ENCODE measurements at places on chromosomes 7 and 10.

DNA sequence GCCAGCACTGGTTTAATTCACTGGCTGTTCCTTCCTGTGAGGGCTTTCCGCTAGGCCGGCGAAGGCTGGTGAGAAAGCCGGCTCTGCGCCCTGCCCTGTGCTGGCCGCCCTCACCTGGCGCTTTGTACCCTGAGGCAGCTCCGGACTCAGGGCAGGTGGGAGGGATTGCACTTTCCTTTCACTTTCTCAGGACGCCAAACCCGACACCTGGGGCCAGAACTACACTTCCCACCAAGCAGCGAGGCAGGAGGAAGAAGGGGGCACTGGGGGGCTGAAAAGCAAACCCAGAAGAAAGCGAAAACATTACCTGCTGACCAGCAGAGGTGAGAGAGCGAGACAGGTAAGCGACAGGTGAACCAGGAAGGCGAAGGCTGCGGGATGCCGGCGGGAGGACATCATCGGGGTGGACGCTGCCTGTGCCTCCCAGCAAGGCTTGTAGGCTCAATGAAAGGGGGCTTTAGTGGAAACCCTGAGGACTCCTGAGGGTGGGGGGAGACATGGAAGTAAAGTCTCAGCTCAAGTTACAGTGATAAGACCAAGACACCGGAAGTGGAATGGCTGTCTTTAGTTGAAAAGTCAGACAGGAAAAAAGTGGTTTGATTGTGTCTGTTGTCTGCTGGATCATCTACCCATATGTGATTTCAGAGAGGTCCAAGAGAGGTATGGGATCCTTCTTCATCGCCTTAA lies at the start of gene RAB19:
Gene RAB19, plus strand, starts transcription at position 181 of the 687 bp plus-strand sequence. CDS start 3,589 bp downstream, outside the sequence.
- DNase-seq = no peak

DNA sequence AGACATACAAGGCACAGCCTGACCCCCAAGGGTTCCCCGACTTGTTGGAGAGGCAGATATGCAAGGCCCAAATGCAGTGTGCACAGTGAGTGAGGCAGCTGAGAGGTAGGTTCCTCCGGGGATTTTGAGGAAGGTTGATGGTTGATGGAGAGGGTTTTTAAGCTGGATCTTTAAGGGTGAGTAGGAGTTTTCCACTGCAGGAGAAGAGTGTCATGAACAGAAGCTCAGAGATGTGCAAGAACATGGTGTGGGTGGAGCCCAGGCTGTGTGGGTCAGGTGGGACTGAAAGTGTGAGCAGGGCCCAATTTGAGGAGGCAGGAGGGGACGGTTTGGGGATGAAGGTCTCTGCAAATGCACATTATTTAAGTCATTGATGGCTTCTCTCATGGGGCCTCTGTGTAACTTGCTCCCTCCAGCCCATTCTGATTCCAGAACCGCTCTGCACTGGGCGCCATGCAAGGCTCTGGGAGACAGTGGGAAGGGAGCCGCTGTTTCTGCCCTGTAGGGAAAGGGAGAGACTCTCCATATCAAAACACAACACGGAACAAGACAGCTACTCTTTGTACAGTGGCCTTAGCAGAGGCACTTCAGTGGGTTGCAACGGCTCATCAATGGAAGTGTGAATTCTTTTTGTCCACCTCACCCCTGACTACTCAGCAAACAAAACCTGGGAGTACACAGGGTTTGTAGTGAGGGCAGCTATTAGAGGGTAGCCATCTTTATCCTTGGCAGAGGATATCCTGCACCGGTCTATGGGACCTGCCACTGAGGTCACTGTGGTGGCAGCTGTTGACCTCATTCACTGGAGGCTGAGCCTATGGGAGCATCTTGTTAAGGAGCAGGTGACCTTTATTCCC lies 29.7 kb downstream of the RAMP3 start:
- DNase-seq = no peak

GRCh38 chr7:158052381-158053060 lies 535.1 kb downstream of the PTPRN2 start:
- no peak for DNase-seq

- DNase-seq = no peak
Measured at GRCh38 chr7:139830292-139830691, 1.2 kb downstream of the TBXAS1 start.

DNA sequence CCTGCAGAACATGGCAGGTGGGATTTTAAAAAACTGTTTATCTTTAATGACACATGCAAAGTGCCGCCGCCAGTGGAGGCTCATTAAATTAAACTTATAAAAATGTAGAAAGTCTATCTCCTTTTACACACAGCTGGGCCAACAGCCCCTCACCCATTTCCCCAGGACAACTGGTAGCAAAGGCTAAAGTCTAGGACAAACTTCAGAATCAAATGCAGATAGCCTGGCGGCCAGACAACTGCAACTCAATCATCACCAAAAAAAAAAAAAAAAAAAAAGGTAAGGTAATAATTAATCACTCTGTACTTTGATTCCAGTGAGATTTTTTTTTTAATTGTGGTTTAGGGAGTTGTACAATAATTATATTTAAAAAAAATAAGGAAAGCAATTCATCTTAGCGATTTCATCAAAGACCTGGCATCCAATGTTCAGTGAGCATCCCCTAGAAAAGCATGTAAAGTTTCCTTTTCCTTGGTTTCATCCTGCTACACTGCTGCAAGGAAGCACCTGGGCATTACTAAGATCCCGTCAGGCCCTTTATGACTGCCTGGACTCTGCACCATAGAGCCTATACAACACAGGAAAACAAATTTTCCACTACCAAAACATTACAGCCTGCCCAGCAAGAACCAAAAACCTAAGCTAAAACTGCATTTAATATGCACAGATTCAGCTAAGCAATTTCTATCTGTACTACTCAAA lies 98.5 kb downstream of the GRB10 start:
- DNase-seq = no peak

DNA sequence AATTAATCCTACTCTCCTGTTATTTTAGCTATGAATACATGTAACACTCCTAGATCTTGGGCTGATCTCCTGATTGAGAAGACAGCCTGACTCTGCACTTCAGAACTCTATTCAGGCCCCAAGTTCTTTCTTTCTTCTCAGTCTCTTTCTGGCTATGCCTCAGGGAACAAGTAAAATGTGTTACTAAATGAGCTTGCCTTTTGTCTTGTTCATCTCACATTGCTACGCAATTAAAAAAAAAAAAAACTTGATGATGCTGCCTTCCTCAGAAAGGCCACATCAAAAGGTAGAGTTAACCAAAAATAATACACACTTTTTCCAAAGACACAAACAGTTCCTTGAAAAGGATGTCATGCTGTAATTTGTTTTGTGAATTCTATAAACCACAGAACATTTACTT lies 258.1 kb downstream of the TWIST1 start:
- DNase-seq = no peak

DNA sequence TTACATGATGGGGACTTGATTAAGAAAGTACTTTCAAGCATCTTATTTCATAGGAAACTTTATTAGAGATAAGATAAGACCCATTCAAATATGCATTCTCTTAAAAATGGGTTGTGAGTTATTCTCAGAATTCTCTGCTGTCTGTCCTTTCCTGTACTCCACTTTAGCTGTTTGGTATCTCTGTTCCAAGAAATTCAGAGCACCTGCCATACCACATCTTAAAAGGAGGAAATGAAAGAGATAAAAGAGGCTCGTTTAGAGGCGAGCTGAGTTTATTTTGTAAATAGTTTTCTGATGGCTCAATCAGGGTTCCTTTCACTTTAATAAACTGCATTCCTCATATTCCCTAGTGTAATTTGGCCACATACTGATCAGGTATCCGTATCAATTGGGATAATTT lies 87.2 kb downstream of the MDFIC start:
- no peak for DNase-seq

DNA sequence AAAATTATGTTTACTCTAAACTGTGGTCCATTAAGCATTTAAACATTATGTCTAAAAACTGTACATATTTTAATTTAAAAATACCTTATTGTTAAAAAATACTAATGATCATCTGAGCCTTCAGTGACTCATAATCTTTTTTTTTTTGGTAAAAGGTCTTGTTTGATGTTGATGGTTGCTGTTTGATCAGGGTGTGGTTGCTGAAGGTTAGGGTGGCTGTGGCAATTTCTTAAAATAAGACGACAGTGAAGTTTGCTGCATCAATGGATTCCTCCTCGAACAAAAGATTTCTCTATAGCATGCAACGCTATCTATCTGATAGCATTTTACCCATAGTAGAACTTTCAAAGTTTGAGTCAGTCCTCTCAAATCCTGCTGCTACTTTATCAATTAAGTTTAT lies 180.0 kb upstream of the AHR start:
- DNase-seq = no peak

GRCh38 chr7:136036336-136036735 lies 59.2 kb upstream of the MTPN start:
- no peak for DNase-seq

DNA sequence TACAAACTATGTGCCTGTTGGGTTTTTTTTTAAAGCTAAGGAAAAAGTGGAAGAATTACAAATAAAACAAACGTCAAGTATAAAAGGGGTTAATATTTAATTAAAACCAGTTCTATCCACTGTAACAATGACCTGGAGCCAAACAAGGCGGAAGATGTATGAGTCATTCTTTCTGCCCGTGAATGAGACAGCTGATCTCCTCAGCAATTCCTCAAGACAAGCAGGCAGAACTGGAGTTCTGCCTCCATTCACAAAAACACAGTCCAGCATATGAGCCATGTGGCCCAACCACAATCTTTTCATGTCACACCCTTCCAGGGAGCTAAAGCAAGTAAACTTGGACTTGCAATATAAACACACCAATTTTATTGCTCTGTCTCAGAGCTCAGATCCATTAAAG lies 8.4 kb downstream of the ETV1 start:
- DNase-seq = peak; percentile 60

DNA sequence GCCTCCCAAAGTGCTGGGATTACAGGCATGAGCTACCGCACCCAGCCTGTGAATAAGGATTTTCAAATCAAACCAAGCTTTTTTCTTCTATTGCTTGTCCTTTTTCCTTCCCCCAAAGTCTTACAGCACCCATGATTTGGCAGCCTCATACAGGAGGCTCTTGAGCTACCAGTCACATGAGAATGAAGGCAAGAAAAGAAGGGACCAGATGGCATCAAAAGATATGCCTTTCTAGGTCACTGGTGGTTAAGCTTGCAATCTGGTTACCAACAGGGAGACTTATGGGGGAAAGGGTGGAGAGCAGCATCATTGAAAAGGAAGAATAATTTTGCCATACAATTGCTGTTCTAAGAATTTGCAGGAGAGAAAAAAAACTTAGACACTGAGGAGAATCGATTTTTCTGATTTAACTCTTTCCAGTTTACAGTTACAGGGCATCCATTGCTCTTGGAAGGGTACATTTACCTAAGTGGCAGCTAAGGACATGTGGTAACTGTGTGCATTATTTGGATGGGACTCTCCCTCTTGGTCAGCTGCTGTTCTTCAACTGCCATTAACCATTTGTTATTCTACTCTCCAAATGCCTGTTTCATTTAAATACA lies 29.5 kb downstream of the SMNDC1 start:
- no peak for DNase-seq

GRCh38 chr7:29379551-29379950 lies 184.1 kb upstream of the PRR15 start:
- no peak for DNase-seq

- DNase-seq = no peak
Measured at GRCh38 chr10:3902809-3903410, 117.9 kb upstream of the KLF6 start.

- no peak for DNase-seq
Measured at GRCh38 chr10:97071496-97071895, 114.3 kb downstream of the SLIT1 start.

- DNase-seq = no peak
Measured at GRCh38 chr7:50982626-50983025, 199.9 kb upstream of the GRB10 start.

DNA sequence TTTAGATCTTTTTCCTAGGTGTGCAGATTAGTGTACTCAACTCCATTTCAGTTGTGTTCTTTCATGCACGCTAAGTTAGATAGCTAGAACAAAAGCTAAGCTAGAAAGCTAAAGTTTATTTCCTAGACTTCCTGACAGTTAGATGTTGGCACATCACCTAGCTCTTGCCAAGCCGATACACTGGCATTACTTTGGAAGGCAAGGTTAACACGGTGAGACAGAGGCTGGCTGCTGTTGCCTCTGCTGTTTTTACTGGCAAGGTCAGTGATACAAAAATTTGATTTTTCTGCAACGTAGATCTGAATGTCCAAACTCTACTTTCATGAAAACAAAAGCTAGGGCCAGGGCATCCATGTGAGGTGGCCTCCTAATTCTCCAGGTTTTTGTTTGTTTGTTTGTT lies 203.4 kb downstream of the IMMP2L start:
- DNase-seq = no peak

- no peak for DNase-seq
Measured at GRCh38 chr7:132480534-132480933, 95.7 kb downstream of the PLXNA4 start.

DNA sequence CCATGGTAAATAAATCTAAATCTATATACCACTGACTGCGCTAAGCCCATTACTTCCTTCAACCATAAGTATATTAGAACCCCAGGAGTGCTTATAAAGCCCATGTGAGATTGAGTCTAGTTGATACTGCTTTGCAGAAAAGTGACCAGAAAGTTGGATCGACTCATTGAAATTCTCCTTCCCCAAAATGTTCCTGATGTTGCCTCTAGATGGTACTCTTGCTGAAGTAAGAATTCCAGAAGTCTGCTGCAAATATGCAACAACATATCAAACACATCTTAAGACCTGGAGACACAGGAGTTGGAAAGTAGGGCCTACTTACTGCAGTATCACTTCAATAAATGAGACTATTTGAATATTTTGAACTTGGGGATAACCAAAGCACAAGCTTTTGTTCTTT lies 550.8 kb downstream of the IPMK start:
- no peak for DNase-seq

- no peak for DNase-seq
Measured at GRCh38 chr10:108523016-108523800, 1358.7 kb upstream of the SORCS1 start.

DNA sequence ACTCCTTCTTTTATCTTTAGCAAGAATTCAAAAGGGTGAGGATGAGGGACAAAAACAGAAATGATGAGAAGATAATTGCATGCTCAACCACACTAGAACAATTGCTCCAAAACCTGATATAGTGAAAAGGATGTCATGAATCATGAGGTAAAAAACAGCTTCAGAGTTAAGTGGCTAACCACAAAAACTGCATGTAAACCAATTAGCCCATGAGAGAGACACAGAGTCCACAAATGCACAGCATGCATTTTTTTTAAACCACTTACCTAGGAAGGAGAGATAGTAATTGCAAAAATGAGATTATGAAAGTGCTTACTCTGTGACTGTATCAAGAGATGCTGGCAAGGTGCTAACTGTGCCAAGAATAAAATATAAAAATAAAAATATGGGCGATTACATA lies 132.9 kb downstream of the MBL2 start:
- no peak for DNase-seq

- DNase-seq = no peak
Measured at GRCh38 chr10:111151595-111152307, 74.9 kb downstream of the ADRA2A start.

- no peak for DNase-seq
Measured at GRCh38 chr10:120507651-120508050, 50.6 kb downstream of the PLPP4 start.

GRCh38 chr10:34551295-34551694 lies 263.8 kb downstream of the PARD3 start:
- DNase-seq = no peak

GRCh38 chr7:142690554-142691182 lies 58.6 kb upstream of the PRSS1 start:
- no peak for DNase-seq
